ENCODE measurements at places on chromosomes 2 and 18.

DNA sequence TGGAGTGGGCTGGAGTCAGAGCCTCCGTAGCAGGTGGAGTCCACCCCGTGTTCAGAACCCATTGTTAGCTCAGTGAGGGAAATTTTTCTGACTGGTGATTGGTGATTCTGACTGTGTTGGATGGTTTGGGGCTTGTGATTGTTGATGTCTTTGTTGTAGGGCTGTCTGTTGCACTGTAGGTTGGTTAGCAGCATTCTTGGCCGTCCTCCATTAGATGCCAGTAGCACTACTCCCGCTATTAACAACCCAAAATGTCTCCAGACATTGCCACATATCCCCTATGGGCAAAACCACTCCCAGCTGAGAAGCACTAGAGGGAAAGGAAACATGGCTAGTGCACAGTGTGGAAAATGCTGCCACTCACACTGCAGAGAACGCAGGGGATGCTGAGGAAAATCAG, 51.7 kb downstream of the ARMC9 start:
- no peak for DNase-seq

DNA sequence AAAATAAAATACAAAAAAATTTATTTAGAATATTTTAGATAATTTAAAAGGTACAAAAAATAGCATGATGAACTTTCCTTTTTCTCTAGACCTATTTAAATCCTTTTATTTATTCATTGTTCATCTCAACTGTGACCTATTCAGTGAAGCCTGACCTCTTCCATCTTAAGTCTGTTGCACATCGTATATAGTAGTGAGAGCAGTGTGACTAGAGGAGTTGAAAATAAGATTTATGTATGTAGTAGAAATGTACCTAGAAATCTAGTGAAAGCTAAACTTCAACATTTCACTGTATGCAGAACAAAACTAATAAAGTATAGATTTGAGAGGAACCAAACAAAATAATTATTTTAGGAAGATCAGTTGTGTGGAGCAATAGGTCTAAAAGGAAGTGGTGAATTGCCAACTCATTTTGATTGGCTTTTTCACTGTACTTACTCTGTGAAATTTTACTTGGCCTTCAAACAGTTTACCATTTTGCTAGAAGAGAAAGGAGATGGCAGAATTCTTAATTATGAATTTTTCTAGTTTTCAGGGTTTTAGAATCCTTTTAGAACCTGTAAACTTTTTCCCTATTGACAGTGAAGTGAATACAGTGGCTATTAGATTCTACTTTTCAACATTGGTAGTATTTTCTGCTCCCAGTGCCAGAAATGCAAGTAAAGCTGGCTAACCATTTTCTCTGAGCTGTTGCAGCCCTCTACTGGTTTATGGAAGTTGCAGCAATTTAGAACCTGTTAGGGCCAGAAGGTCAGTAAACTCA, 11.0 kb downstream of the ANKRD12 start:
- peak; percentile 75 for DNase-seq

GRCh38 chr2:186966015-186966414, 117.0 kb upstream of the ZSWIM2 start:
- no peak for DNase-seq

DNA sequence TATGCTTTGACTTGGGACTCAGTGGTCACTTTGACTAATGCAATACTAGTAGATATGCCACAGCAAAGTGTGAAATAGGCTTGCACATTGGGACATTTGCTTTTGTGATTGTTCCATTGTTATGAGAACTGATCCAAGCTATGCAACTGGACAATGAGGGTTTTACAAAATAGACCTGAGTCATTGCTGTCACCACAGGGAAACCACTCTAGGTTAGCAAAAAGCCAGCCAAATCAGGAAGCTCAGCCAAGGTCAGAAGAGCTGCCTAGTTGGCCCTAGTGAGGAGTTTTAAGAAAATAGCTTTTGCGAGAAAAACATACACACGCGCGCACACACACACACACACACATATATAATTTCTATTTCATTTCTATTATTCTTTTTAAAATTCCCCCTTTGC, 452.4 kb upstream of the CDH7 start:
- no peak for DNase-seq

GRCh38 chr2:104577143-104577542, 276.8 kb upstream of the POU3F3 start:
- no peak for DNase-seq

Measured in fibroblast of upper back skin (primary cell).